ENCODE measurements at places on chromosomes 1 and 21.

- DNase-seq: no peak
These were observed 29.2 kb downstream of the SZT2 start for GRCh38 chr1:43418858-43419257.

- peak; percentile 17 for DNase-seq
These were observed 56.8 kb downstream of the ZBTB17 start for GRCh38 chr1:15918962-15919715.

DNA sequence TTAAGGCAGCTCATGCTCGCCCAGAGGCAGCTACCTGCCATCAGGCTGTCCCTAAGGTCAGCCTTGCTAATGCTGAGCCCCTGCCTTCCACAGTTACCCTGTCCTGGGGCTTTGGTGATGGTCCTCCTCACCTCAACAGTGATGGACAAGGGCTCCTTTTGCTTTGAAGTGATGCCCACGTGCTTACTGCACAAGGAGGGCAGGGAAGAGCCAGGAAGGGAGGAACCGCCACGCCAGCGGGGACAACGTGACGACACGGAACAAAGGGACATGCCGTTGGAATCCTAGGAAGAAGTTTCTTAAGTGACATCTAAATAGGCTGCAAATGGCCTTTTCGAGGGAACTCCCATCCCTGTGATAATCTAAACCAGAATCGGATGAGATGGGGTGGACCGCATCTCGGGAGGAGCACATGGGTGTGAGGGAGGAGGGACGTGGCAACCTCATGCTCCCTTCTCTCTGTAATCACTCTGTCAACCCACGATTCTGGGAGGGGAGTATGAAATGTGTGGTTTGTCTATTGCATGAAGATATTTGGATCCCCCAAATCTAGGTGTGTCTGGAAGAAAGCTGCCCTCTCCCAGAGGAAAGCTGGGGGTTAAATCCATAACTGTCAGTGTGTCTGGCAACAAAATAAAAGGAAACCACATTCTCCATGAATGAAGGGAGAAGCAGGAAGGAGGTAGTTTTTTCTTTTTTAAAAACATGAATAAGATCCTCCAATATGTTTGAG lies 110.9 kb upstream of the IRF2BP2 start:
- no peak for DNase-seq

- no peak for DNase-seq
These were observed 512.7 kb upstream of the ZRANB2 start for GRCh38 chr1:71593523-71593922.

DNA sequence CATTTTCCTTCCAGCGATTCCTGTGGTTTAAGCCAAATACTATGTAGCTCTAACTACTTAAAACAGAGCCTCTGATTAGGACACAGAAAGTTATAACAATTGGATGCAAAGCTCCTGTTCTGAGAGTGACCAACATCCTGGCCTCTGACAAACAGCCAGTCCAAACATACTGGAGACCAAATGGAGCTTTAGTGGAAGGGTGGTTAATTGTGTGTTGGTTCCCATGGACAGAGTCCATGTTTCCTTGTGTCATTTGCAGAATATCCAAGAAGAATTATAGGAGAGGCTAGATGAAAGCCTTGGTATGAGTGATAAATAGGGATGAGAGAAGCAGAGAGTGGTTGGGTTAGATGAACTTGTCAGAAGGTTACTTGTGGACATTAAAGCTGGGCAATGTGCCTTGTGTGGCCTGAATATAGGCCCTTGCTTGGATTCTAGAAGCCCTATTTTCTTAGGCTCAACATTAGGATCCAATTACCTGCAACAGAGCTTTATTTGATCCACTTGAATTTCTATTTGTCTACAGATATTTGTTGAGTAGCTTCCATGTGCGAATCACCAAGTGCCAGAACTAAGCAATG lies 180.5 kb upstream of the GORAB start:
- DNase-seq: no peak

DNA sequence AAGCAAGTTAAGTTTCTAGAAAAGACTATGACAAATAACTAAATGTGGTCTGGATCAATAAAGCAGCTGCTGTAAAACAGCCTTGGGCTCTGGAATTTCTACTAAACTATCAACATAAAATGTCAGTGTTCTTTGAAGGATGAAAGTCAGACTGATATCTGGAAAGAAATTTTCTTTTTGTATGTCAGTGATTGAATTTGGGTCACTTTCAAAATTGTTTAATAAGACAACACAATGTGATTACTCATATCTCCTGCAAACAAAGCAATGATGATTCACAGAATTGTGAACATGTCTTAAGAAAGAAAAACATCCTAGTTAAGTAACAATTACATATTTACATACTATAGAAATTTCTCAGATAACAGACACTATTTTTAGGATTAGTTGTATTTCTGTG lies 826.4 kb downstream of the PLA2G4A start:
- no peak for DNase-seq

DNA sequence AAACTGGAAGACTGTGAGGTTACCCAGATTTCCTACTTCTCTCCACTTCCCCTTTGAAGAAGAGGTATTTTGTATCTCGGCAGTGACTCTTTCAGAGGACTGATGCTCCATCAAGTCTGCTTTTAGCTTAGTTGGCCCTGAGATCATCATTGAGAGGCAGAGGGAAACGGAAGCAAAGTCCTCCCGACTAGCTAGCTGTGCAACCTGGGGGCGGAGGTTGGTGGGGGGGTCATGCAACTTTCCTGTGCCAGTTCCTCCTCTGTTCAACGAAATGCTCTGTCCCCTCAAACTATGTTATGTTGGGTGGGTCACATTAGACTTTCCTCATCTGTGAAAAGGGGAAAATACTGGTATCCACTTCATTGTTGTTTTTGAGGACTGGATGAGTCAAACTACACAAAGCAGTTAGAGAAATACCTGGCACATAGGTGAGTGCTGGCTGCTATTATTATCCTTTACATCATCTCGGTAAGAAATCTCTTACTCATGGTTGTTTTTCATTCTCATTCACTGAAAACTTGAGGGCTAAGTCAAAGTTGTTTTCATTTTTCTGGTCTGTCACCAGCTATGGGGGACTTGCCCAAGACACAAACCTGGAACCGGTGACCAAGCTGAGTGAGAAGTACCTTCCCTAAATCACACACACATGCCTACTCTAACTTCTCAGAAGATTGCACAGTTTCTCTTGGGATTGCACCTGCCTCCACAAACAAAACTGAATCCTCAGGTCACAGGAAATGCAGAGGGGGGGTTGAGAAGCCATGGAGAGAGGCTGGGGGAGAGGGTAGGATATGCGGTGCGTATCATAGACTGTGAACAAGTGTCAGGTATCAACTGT lies 83.3 kb downstream of the ABCA4 start:
- no peak for DNase-seq

- no peak for DNase-seq
These were observed 128.3 kb upstream of the C1orf21 start for GRCh38 chr1:184258525-184258924.

All from stimulated activated CD8-positive, alpha-beta memory T cell treated with anti-CD3 and anti-CD28 coated beads, Interleukin-7, amount 100 ng/mL, for 1 hour (primary cell).